ENCODE measurements at places on chromosomes 11 and 22.

GRCh38 chr11:64356498-64357411 is 2.2 kb upstream of the RPS6KA4 start:
- no peak for DNase-seq

GRCh38 chr11:55572548-55572947 is 620 bp downstream of the OR4C16 start:
- no peak for DNase-seq

DNA sequence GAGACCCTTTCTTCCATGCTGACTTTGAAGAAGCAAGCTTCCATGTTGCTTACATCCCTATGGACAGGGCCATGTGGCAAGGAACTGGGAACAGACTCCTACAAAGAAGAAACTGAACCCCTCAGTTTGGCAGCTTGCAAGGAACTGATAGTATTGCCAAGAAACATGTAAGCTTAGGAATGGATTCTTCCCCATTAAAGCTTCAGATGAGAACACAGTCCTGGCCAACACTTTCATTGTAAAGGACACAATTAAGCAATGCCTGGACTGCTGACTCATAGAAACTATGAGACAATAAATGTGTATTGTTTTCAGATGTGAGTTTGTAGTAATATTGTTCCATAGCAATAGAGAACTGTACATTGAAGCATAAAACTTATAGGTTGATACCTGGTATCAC is 82.4 kb downstream of the AASDHPPT start:
- DNase-seq = no peak

DNA sequence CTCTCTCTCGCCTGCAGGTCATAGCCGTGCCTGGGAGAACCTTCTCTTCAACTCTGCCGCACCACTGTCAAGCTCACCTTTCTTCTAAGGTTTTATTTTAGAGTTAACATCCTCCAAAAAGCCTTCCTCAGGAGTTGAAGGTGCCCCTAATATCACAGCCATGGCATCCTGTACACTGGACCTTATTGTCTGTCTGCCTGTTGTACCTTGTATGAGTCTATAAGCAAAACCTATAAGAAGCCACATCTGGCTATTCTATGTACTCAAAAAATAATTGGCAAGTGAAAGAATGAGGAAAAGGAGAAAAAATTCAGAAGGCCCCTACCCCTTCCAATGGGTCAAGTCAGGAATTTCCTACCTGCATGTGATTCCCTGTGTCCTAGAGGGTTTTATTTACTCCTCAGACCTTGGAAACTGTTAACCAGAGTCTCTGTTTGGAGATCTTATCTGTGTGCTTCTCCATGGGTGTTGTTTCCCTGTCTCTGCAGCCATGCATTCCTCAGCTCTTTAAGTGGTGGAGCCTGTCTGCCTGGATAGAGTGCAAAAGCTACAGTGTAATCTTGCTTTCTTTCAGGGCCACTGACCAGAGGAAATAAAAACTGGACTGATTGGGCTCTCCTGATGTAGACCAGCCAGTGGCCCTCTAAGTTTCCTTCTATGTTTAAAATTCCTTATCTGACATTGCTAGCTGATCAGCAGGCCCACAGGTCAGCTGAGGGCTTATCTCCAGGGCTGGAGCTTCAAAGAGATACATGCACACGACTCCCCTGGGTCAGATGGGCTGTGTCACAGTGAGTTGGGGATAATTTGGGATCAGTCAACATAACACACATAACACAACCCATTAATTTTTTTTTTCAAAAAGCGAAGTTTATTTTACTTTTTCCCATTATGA is 37.6 kb upstream of the TMEM135 start:
- DNase-seq = no peak

GRCh38 chr11:60764879-60765278 is 8.2 kb downstream of the MS4A15 start:
- DNase-seq = no peak

DNA sequence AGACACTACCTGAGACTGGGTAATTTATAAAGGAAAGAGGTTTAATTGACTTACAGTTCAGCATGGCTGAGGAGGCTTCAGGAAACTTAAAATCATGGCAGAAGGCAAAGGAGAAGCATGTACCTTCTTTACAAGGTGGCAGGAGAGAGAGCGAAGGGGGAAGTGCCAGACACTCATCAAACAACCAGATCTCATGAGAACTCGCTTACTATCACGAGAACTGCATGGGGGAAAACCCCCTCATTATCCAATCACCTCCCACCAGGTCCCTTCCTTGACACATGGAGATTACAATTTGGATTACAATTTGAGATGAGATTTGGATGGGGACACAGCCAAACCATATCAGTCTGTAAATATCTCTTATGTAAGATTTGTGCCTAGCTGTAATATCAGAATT is 50.9 kb upstream of the ATXN10 start:
- no peak for DNase-seq

- no peak for DNase-seq
Measured at GRCh38 chr11:121161349-121161917, 60.4 kb downstream of the TECTA start.

- no peak for DNase-seq
Measured at GRCh38 chr22:47561766-47562165, 799.3 kb downstream of the TBC1D22A start.

DNA sequence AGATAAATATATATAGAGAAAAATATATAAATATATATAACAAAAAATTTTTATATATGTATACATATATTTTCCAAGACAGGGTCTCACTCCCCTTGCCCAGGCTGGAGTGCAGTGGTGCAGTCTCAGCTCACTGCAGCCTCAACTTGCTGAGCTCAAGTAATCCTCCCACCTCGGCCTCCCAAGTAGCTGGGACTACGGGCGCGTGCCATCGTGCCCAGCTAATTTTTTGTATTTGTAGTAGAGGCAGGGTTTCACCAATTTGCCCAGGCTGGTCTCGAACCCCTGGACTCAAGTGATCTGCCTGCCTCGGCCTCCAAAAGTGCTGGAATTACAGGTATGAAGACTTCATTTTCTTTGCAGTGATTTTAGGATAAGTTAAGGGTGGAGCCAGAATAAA is 38.9 kb upstream of the SEPTIN5 start:
- no peak for DNase-seq

DNA sequence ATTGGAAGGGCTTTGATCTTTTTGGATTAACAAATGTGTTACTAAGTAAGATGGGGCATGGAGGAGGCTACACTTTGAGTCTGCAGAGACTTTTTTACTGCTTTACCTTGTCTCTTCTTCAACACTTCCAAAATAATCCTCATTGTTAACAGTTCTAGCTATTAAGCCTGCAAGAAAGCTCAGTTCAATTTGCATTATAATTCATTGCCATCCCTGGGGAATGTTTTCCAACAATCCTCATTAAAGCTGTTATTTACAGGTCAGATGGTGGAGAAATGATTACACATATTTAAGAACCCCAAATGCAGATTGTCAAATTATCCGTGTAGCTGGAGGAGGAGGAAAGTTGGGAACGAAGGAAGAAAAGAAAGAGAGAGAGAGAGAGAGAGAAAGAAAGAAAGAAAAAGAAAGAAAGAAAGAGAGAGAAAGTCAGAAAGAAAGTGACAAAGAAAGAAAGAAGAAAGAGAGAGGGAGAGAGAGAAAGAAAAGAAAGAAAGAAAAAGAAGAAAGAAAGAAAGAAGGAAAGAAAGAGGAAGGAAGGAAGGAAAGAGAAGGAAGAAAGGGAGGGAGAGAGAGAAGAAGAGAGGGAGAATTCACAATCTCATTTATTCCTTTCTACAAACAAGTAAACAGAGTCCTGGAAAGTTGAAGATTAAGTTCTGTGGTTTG is 443.9 kb downstream of the INSC start:
- DNase-seq = no peak

DNA sequence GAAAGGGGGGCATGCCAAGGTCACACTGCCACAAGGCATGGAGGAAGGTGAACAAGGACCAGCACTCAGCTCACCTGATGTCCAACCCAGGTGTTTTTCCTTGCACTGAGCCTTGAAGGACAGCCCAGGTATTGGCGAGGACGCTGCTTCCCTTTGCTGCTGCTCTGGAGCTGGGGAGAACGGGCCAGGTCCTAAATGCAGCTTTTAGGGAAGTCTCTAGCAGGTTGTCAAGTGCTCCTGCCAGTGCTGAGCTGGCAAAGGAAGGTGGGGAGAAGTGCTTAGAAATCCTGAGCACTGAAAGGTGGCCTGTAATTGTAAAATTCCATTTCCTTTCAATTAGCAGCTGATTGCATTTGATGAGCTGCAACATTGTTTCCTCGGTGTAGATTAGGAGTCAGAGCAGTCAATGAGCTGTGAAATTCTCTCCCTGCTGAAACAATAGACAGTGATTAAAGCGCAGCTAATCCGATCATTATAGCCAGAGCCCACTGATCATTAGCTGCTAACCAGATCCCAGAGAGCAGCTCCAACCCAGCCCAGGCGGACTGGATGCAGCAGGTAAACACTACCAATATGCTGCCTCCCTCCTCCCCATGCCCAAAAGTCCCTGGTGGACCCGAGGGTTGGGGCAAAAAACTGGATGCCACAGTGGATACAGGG is 507.6 kb downstream of the INSC start:
- no peak for DNase-seq

- DNase-seq = no peak
Measured at GRCh38 chr11:103434073-103434411, 324.8 kb downstream of the DYNC2H1 start.

DNA sequence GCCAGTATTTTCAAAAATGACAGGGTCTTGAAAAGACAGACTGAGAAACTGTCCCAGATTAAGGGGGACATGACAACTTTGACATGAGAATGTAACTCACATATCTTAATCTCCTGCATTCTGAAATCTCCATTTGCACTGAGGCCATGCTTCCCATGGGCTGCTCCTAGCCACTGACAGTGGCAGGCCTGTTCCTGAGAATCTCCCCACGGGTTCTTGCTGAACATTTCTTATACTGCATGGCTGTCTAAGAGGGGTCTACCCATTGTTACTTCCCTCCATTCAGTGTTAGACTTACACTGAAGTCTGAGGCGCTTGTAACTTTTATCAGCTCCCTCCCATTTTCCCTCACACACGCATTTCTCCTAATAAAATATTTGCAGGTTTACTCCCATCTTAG is 1.5 kb downstream of the CEP295 start:
- no peak for DNase-seq

- DNase-seq = no peak
Measured at GRCh38 chr11:3224401-3225057, 5.9 kb upstream of the MRGPRG start.

GRCh38 chr22:31243339-31244045 is 31.4 kb downstream of the LIMK2 start:
- no peak for DNase-seq

DNA sequence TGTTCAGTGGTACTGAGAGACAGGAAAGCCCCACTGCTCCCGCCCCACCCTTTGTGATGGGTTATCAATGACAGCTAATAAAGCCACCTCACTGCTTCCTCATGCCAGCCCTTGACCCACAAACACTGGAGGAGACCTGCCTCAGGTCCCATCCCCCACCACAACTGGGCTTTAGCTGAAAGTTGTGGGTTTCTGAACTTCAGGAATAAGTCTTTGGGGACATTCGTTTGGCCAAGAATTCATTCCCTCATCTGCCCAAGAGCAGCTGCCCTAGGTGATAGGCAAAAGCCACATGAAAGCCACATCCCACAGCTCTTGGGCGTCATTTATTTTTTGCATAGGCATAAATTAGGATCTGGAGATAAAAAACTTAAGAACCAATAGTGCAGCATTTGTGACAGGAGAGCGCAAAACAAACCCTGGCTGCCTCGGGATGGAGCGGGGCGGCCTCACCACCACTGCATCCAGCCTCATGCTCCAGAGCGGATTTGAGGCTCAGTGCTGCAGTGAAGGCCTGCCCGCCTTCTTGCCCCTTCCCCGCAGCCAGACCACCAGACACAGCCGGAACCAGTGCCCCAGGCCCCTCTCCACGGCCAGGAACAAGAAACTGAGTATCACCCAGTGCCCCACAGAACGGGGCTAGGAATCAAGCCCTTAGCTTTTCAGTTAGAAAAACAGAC is 21.2 kb downstream of the SUN2 start:
- no peak for DNase-seq

DNA sequence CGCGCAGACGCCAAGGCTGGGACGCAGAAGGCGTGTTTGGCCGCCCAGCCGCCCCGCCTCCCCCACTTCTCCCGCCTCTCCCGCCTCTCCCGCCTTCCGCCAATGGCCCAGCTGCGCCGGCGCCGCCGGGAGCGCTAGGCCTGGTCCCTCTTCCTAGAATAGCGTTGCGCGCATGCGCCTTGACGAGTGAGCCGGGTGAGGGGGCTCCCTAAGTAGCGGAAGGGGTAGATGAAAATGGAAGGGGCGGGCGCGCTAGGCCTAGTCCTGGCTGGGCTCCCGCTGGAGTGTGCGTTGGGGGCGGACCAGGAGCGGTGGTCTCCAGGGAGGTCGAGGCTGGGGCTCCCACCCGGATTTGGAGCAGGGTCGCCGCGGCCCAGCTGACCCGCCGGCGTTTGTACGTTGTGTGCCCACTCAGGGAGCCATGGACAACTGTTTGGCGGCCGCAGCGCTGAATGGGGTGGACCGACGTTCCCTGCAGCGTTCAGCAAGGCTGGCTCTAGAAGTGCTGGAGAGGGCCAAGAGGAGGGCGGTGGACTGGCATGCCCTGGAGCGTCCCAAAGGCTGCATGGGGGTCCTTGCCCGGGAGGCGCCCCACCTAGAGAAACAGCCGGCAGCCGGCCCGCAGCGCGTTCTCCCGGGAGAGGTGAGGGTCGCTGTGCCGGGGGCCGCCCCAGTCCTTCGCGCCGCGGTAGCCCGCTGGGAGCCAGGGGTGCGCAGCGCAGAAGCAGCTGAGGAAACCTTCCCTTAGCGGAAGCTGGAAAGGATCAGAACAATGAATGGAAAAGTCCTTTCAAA is at the start of gene AKIP1:
Gene AKIP1, plus strand, starts transcription at position 161 of the 795 bp plus-strand sequence. Its CDS starts 261 bp downstream, at position 422.
- DNase-seq = peak; percentile 81

Measured in HFF-Myc (cell line).